Stimulated activated CD4-positive, alpha-beta T cell treated with anti-CD3 and anti-CD28 coated beads, TNF-alpha, amount 100 ng/mL, for 24 hours (primary cell): ENCODE measurements at places on chromosomes 3 and 15.

GRCh38 chr3:120443626-120444123 is 7.1 kb downstream of the FSTL1 start:
- DNase-seq: no peak

DNA sequence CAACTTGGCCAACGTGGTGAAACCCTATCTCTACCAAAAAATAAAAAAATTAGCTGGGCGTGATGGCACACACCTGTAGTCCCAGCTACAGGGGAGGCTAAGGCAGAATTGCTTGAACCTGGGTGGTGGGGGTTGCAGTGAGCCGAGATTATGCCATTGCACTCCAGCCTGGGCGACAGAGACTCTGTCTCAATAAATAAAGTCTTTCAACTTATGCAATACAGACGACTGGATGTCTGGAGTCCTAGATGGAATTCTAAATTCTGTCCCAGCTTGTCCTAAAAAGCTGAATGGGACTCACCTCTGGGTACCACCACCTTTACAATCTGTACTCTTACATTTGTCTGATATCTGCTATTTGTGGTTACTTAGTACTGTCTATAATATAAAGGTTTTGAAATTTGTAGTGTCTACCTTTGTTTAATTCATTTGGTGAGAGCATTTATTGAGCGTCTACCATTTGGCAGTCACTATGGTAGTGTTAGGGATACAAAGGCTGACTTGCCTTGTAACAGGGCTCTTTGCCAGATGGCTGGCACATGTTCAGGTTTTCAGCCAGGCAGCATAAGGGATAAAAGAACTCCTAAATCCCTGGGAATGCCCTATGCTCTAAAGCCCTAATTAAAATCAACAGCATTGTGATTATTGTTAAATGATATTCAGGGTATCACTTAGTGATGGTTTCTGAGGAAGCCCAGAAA is 7.2 kb upstream of the ZNF609 start:
- DNase-seq: no peak

DNA sequence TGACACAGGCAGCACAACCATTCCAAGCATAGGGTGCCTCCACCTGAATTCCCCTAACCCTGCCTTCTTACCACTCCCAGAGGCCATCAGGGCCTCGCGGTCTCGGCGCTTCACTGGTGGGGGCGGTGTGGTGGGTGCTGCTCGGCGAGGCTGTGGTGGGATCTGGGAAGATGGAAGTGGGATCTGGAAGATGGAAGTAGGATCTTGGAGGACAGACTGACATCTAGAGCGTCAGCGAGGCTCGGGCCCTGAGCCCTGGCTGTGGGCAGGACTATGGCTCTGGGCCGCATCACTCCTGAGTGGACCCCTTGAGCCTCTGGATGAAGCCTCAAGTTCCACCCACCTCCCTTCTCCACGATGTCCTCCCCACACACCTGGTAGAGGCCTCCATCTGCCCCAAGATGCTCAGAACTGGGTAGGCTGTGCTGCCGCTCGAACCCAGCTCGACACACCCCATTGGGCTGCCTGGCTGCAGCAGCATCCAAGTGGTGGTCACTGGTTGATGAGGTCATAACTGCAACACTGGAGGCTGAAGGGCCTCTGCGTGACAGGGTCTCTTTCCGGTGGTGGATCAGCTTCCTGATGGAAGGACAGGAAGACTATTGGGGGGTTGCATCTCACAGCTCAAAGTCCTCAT is 3.6 kb downstream of the NCKIPSD start:
- no peak for DNase-seq

DNA sequence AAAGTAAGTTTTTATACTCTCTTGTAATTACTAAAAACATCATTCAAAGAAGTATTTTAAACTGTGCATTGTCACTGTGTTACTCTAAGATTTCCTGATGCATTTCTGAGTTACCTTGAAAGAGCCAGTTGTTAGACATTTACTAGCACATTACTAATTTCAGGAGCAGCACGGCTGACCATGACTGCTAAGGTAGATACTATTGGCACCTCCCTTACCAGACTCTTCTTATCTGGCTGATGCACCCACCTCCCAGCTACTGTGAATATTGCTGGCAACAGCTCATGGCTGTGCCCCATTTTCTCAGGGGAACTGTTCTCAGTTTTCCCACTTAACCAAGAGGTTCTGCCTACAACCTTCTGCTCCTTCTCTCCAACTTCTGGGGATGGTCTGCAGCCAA is 29.4 kb downstream of the COL6A5 start:
- no peak for DNase-seq

- no peak for DNase-seq
Observed at GRCh38 chr3:64152086-64152485, 73.2 kb downstream of the PRICKLE2 start.

DNA sequence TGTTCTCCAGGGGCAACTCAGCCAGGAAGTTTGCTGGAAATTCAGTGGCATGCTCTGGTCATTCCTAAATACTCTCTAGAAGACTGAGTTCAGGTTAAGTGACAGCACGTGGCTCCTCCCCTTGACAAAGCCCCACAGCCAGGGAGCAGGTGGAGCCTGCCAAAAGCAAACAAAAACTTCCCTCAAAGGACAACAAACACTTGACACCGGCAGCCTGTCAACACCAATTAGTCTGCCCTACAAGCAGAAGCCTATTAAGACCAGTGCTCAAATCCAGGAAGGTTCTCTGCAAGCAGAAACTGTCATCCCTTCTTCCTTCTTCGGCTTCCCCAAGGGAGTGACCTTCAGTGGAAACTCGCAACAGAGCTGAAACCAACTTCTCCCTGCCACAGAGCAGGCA is 5.0 kb downstream of the MEX3B start:
- DNase-seq: no peak

GRCh38 chr15:74262151-74262550 is 26.0 kb downstream of the CCDC33 start:
- no peak for DNase-seq

- DNase-seq: no peak
Observed at GRCh38 chr3:139317215-139317614, 26.6 kb upstream of the MRPS22 start.

DNA sequence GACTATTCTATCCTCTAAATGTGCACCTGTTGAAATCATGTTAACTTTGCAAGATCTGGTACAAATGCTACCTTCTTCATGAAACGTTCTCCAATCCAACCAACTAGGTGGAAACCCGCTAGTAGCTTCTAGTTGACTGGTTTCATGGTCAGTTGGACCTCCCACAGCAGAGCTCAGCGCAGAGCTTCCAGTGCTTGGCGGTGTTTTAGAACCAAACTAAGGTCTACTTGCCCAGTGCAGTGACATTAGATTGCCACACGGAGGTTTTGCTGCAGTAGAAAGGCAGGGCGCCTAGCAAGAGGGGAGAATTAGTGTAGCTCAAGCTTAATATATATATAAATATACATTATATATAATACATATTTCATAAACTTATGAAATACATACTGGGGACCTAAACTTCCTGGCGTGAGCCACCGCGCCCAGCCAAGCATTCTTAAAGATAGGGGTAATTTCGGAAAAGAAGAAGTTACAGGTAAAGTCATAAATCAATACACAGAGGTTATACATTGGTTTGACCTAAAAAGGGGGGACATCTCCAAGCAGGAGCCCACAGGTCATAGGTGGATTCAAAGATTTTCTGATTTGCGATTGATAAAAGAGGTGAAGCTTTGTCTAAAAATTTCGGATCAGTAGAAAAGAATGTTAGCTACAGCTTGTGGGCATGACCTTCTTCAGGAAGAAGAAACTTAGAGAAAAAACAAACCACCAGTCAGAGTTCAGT is 2.1 kb upstream of the OXSR1 start:
- DNase-seq: no peak

GRCh38 chr15:50883903-50884302 is 24.6 kb upstream of the AP4E1 start:
- no peak for DNase-seq

- no peak for DNase-seq
Observed at GRCh38 chr15:85118581-85118980, 136.9 kb downstream of the PDE8A start.

GRCh38 chr3:141372656-141373055 is 4.4 kb downstream of the ZBTB38 start:
- no peak for DNase-seq

GRCh38 chr15:68230157-68231100 is 901 bp upstream of the CLN6 start:
- no peak for DNase-seq

DNA sequence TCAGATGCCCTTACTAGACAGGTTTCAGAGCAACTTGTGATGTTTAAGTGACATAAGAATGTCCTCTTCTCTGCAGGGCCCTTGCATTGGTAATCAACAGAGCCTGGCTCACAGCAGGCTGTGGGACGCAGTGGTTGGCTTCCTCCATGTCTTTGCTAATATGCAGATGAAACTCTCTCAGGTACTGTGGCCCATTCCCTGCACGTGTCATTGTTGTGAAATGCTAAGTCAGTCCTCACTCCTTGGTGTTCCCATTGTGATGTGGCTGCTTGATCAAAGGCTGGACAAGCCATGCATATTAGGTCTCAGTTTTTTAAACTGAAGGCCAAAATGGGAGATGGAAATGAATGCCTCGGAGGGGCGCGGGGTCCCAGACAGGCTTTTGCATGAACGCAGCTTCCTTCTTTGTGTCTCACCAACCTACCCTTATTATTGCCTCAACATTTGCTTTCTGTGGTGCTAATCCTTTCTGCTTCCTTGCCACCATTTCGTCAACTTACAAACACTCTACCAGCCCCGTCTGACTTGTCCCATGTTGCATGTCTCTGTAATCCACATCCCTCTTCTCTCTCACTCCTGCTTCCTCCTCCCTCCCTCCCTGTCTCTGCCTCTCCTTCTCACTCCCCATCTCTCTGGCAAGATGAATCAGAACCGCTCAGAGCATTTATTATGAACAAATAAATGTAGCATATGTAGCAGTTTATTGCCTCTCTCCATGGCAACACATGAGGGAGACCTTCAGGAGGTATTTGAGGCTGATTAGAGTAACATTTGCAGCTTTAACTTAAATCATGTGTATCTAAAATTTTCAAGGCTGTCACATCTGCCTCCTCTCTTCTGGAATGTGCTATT is 133.2 kb upstream of the CHRM5 start:
- DNase-seq: no peak

- DNase-seq: no peak
Observed at GRCh38 chr3:84885199-84885882, 73.4 kb upstream of the CADM2 start.

- no peak for DNase-seq
Observed at GRCh38 chr15:88627463-88627862, 6.3 kb downstream of the AEN start.
